ENCODE measurements at places on chromosomes 2 and 18.
A peak's percentile ranks its signal among the peaks of the same experiment; 100 is the strongest.

DNA sequence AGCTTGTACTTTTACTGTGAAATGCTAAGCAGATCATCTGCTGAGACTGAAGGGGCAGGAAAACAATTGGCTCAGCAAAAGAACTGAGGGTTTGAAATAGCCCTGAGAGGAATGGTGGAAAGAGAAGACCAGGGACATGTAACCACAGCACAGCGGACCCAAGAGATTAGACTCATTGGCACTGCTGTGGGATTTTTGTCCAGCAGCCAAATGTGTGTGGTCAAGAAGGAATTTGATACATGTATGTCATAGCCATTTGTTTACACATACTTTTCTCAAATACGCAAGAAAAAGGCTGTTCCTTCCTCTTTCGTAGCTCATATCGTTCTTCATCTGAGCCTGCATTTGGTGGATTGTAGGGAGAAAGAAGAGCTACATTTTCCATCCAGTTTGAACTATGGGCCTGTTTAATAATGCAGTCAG, 73.8 kb downstream of the TRABD2A start:
- no peak for DNase-seq

DNA sequence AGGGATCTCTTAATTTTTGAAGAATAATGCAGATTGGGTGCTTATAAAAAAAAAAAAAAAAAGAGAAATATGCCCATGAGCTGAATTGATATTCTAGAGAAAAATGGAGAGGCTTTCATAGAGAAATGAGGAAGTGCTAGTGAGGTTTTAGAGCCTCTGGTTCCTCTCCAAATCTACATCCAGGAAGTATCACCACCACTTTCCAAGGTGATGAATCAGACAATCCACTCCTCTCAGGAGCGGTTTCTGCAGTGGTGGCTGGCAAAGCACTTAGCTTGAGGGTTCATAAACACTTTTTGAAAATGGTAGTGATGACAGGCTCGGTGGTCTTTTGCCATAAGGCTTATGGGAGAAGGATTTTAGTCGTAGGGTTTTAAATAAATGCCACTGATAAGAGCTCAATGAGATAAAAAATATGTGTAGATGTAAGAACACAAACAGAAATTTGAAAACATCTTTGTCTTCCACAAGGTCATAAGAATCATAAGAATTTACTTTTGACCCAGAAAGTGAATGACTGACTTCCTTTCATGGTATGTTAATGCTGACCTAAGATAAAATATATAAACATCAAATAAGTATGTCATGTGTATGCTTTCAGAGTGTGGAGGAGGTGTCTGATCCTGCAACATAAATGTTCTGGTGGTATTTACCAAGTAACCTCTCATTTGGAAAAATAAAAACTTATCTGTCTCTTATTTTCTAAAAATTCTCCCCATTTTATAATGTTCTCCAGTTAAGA, 42.1 kb upstream of the DSG1 start:
- no peak for DNase-seq

DNA sequence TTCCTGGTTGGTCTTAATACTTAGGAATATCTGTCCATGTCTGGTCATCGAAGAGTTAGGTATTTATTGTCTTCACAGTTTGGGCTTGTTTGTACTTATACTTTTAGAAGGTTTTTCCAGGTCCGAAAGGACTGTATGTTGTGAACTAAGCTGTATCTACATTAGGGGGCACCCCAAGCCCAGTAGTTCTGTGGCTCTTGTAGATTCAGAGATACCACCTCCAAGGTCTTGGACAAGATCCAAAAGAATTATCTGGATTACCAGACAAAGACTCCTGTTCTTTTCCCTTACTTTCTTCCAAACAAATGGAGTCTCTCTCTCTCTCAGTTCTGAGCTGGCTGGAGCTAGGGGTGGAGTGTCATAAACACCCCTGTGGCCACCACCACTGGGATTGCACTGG, 328.7 kb downstream of the ZNF804A start:
- DNase-seq = no peak

DNA sequence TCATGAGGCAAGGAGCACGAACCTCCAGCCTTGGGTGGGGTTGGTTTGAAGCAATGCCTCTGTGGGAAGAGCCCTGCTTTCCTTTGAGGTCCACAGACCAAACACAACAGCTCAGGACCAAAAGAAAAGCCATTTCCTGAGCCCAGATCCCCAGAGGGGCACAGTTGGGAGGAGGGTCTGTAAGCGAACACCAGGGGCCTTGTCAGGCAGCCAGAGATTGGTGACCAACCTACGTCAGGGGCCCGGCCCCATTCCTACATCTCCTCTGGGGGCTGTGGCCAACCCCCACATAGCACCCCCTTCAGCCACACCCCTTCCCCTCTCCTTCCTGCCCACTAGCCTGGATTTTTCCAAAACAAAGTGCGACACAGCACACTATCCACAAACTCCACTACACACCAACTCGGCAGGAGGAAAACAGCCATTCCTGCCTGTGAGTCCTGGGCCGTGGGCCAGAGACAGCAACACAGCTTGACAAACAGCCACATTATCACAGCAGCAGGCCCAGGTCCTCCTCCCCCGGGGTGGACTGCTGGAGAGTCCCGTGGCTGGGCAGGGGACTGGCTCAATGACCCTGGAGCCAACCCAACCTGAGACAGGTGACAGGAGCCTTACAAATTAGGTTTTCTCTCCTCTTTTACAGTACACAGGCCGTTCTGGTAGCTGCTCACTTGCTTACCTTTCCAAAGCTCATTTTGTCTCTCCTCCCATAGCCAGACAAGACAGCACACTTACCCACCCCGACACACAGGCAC, 98.8 kb downstream of the TNS1 start:
- no peak for DNase-seq

DNA sequence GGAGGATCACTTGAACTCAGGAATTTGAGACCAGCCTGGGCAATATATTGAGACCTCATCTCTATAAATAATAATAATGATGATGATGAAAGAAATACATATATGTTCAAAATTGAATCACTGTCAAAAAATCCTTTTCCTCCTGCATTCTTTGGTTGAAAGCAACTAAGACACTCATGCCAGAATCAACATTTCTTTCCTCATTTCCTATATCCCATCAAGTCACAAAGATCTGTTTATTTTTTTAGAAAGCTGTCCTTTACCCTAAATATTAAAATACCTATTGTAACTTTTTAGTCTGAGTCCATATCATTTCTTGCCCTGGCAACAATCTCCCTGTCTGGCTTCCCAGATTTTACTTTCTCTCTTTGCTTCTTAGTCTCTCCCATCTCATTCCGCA, 31.8 kb upstream of the PPP4R3B start:
- no peak for DNase-seq

GRCh38 chr2:119231975-119232665, 8.5 kb downstream of the STEAP3 start:
- DNase-seq = no peak

DNA sequence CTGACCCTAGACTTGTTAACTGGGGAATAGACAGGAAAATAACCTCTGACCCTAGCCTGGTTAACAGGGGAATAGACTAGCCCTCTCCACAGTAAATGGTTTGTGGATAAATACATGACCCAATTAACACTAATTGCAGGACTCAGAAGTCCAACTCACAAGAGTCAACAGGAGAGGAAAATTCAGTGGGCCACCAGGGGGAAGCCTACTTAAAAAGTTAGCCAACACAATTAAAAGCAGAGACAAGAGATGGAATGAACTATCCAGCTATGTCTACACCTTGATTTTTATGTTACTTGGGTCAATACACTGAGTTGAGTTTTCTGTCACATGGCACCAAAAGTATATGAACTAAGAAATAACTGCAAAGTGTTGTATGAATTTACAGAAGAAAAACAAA, 158.8 kb upstream of the SLC39A10 start:
- DNase-seq = peak; percentile 58

DNA sequence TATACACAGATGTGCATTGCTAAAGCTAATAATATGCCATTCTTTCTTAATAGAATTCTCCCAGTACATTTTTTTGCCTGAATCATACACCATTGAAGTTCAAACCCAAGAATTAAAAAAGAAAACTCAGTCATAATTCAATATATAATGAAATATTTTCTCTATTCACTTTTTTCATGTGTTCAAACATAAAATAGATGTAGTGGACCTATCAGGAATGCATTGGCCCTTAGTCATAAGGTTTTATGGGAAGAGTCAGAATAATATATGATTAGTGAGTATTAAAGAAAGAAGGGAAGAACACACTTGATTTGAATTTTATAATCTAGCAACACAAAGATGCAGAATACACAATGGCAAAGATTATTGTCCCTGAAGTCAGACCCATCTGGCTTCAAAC, 297.0 kb upstream of the COL3A1 start:
- DNase-seq = no peak

DNA sequence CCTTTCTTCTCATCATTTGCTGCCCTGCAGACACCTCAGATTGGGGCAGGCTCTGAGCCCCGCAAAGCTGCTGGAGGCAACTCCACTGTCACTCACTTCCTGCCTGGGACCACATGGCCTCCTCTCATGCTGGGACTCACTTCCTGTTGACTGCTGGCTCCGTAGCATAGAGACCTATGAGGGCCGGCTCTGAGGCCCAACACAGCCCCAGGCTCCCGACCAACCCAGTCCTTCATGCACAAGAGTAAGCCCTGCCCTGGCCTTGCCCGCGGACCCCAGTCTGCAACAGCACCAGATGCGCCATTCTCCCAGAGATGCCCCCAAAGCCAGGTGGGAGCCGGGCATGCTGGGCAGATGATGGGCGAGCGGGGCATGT, 55.7 kb downstream of the DNMT3A start:
- peak; percentile 45 for DNase-seq

GRCh38 chr18:72086421-72086820, 457.7 kb downstream of the CBLN2 start:
- no peak for DNase-seq

All from T-helper 1 cell (primary cell).